ENCODE measurements at places on chromosomes 3 and 15. TPM values are rescaled to one million over a fixed set of nuclear protein-coding genes. Genes with fewer than 3 reads are reported as not detected.

SLC28A2 gene
- not detected for polyA plus RNA-seq

SLC9A9 gene
- 11.5 TPM for polyA plus RNA-seq

- DNase-seq, result no peak
Measured at GRCh38 chr3:119125342-119125741, 20.6 kb upstream of the TEX55 start.

CDHR4 gene
- 0.09 TPM for polyA plus RNA-seq

LMCD1 gene
- 39.1 TPM for polyA plus RNA-seq

SSUH2 gene
- 0.12 TPM for polyA plus RNA-seq

DNA sequence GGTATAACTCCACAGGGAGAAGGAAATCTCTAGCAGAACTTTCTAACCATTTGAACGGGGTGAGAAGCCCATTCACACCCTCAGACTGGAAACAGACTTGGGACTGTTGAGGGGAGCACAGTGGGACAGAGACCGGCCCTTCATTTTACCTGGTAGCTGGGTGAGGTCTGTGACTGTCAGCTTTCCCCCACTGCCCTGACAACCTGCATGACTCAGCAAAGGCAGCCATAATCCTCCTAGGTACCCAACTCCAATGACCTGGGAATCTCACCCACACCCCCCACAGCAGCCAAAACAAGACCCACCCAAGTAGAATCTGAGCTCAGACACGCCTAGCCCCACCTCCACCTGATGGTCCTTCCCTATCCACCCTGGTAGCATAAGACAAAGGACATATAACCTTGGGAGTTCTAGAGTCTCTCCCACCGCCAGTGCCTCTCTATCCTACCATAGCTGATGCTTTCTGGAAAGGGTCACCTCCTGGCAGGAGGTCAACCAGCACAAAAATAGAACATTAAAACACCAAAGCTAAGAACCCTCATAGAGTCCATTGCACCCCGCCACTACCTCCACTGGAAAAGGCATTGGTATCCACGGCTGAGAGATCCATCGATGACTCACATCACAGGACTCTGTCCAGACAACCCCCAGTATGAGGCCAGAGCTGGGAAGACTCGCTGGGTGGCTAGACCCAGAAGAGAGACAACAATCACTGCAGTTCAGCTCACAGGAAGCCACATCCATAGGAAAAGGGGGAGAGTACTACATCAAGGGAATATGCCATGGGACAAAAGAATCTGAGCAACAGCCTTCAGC is 28.0 kb downstream of the SENP7 start:
- peak; percentile 1 for DNase-seq

- no peak for DNase-seq
Measured at GRCh38 chr3:149385617-149386298, 8.3 kb upstream of the TM4SF1 start.

GNAT1 gene
- polyA plus RNA-seq, result not detected

DNA sequence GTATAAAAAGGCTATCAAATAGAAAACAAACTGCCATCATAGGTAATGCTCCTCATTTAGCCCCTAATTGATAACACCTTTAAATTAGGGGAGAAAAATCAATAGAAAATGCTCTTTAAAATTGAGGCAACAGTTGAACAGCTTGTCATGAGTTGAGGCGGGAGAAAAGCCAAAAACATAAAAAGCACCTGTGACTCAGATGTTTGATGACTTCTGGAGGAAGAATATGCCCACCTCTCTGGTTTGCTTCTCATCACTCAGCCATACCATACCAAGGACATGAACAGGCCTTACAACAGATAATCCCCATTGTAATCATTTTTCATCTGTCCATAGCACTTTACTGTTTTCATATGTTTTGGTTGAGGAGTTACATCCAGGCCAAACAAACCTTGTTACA is 246.0 kb downstream of the MYRIP start:
- DNase-seq, result no peak

- no peak for DNase-seq
Measured at GRCh38 chr15:101641894-101642293, 10.3 kb downstream of the TM2D3 start.

GRCh38 chr3:150300852-150301517 is 107.1 kb upstream of the TSC22D2 start:
- no peak for DNase-seq

- no peak for DNase-seq
Measured at GRCh38 chr3:116445311-116445841, at the start of gene LSAMP. LSAMP (minus strand) TSS chr3:116445487.

DNA sequence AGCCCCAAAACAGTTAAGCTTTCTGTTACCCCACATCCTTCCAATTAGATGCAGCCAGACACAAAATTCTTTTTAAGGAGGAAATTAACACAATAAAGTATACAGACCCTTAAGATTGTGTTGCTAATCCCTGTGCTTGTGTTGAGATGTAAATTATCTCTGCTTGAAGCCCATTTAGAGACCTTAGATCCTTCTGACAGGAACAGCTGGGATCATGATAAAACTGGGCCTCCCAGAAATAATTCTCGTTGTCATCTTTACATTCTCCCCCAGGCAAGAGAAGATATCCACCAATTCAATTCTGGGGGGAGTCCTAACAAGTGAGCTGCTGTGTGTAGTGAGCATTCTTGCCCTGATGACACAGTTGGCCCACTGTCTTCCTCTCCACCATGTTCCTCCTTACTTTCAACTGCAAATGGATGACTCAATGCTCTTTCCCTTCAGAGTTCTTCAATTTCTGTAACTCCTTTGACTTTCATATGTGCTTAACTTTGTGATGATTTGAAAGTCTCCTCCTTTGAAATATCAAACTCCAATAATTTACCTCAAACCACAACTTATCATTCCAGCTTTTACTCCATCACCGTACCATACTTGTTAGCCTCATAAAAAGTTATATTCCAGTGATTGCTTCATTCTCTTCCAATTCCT is 186.6 kb downstream of the RAP2B start:
- DNase-seq, result no peak

DNA sequence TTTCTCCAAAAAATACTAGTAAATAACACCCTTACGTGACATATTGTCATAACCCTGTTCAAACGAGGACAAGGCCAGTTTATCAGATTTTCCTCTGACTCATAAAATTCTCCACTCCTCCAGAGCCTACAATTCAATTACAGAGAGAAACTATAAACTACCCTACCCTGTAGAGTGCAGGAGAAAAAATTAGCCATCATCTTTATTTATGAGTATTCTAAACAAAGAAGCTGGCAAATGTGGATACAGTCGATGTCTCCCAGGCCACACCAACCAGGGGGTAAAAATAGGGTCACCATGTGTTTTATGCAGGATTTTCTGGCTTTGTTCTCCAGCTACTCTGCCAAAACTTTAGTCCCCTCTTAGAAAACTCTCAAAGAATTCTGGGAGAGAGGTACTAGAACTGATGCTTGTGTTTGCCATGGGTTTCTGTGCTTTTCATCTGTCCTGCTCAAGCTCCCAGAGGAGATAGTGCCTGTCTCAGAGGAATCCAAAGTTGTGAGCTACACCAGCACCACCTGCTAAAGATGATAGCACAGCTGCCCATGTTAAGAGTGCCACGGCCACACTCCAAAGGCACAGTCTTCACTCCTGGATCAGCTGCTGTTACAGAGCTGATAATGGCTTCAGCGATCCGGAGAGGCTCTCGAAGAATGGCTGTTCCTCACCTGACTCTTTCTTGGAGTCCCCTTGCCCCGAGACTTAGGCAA is 150.2 kb downstream of the IMPG2 start:
- no peak for DNase-seq

DNA sequence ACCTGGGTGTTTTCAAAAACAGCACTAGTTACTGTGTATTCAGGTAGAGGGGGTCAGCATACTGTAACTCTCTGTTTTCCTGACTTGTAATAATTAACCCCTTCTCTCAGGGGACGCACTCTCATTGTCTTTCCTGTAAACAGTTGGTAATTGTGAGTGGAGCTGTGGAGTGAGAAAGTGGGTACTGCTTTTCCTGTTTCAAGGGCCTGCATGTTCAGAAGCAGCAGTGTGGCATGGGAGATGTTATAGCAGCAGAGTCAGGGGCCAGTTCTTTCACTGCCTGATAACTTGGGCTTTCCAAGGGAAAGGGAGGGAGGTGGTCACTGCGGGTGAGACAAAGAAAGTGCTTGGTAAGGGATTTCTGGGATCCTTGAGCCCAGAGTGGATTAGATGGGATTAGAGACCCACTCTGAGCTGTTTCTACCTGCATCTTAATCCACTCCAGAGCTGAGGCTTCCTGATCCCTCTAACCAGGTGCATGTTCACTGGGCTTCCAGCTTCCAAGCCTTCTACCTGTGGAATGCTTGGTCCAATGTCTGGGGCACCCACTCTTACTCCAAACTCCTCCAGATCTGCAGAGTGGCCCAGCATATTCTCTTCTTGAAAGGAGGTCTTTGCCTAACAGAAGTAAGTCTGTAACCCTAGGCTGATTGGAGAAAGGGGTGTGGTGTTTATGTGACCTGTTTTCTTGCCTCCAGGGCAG is 105.2 kb downstream of the RPLP1 start:
- no peak for DNase-seq

DNA sequence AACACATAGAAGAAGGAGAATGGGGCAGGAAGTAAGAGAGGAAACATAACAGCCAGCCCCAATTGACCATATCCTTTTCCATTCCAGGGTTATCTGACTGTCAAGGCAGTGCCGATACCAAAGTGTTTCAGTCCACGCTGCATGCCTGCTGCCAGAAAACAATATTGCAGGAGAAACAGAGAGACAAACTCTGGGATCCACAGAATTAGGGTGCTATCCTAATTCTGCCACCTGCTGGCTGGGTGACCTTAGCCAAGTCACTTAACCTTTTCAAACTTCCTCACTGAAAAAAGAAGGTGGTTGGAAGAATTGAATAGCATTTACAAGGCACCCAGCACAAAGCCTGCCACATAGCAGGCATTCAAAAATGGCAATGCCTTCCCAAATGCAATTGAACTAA is 32.0 kb downstream of the GLB1 start:
- DNase-seq, result no peak

ANKDD1A gene
- polyA plus RNA-seq, result 5.4 TPM

GRM7 gene
- not detected for polyA plus RNA-seq

DNA sequence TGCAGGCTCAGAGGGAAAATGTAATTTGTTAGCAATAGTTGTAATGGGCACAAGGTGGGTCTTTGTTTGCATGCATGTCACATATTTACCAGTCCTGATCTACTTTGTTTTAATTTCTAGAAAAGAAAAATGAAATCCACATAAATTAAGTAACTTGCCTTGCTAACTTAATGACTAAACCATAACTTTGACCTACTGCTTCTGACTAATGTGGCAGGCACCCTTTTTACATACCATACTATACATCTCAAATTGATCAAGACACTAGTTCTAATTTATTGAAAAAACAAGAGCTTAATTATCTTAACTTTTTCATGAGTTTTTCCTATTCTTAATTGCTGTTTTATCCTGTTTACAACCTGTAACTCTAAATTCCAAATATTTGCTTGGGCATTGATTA is 93.2 kb downstream of the ATP11B start:
- DNase-seq, result no peak

CLDND1 gene
- 129 TPM for polyA plus RNA-seq
